ENCODE measurements at places on chromosomes 16 and 17. TPM values are rescaled to one million over a fixed set of nuclear protein-coding genes. Genes with fewer than 3 reads are reported as not detected.

Gene CDC42EP4
- 57.5 TPM for polyA plus RNA-seq

- H3K27ac ChIP-seq = no peak overlapping the region
- H3K4me1 ChIP-seq = no peaks in the 10 kb centered on the region
- H3K36me3 ChIP-seq = peaks cover 17% of the 10 kb centered on the region
- H3K4me3 ChIP-seq = no peak overlapping the region
Observed at GRCh38 chr17:80430446-80431245, 15.7 kb downstream of the ENDOV start.

Gene GUCY2D
- polyA plus RNA-seq = 1.3 TPM

DNA sequence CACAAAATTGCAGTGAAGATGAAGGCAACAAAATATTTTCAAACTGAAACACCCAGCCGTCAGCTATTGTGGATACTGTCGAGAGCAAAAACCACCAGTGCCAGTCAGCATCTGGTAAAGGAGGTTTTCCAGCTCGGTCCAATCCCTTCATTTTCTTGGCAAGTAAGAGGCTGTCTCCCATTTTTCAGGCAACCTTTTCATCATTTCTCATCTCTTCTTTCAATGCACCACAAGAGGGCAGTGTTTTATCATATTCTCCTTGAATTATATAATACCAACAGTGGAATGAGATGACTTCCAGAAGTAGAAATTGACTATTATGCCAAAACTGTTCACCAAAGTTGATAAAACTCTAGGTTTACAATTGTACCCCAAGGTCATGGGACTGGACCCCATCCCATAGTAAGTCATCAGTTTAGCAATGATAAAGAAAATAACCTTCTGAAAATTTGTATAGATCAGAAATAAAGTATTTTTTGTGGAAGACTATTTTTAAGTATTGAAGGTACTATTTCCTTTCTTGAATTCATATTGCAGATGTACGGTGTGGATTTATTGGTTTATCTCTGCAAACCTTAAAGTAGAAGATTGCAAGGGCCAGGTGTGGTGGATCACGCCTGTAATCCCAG is 16.8 kb downstream of the NQO1 start:
- H3K36me3 ChIP-seq = peaks cover 15% of the 10 kb centered on the region
- H3K27ac ChIP-seq = no peak overlapping the region
- H3K4me3 ChIP-seq = no peak overlapping the region
- no peaks in the 10 kb centered on the region for H3K4me1 ChIP-seq
- DNase-seq = peak; percentile 54

Gene CD19
- polyA plus RNA-seq = 1.0 TPM

- H3K4me1 ChIP-seq = no peaks in the 10 kb centered on the region
- no peak overlapping the region for H3K4me3 ChIP-seq
- no peak overlapping the region for H3K27ac ChIP-seq
- DNase-seq = no peak
Observed at GRCh38 chr17:7080456-7081041, 498 bp upstream of the CLEC10A start.
